ENCODE measurements at places on chromosomes 3 and 15.

DNA sequence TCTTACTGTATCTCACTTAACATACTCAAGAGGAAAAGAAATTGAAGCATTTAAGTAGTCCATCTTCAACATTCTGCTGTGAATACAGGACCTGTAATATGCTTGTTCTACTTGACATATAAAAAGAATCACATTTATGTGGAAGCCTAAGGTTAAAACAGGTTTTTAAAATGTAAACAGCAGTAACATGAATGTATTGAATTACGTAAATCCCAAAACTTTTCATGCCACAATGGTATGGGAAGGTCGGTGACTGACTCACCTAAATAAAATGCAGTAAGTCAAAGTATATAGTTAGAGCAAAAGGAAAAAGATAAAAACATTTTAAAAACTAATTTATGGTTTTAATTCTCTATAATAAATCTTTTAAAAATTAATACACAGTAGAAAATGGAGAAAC lies 115.7 kb upstream of the TJP1 start:
- DNase-seq: no peak

- DNase-seq: no peak
Measured at GRCh38 chr3:3618623-3619022, 180.6 kb upstream of the LRRN1 start.

- no peak for DNase-seq
Measured at GRCh38 chr3:151856118-151856517, 17.3 kb upstream of the SUCNR1 start.

DNA sequence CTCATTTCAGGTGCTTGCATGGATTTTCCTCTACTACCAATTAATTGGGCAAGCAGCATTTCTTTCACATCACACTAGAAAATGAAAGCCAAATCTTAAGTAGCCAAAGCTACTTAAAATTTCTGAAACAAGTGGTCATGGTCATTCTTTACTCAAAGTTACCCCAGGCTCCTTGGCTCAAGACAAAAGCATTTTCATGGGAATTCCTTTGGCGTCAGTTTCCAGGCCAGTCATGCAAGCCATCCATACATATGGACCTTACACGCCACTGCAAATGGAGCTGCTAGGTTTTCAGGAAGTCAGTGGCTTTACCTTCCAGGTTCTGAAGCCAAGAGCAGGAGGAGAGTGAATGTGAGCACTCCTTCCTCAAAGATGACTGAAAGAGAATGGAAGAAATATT lies 83.7 kb upstream of the IL12A start:
- DNase-seq: no peak

DNA sequence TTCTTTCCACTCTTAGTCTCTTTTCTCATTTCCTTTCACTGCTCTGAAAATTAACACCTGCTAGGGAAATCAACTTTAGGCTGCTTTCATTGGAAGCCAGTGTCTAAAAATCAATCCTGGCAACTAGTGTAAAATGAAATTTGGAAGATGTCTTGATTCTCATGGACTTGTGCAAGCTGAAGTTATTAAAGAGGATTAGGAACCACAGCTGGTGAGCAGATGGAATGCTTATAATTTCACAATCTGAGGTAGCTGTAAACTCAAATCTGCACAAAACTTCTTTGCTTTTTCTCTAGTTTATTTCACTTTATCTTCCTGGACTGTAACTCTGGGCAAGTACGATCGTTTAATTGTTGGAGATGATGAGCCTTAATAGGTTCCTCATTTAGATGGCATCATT lies 175.6 kb downstream of the GHSR start:
- no peak for DNase-seq

DNA sequence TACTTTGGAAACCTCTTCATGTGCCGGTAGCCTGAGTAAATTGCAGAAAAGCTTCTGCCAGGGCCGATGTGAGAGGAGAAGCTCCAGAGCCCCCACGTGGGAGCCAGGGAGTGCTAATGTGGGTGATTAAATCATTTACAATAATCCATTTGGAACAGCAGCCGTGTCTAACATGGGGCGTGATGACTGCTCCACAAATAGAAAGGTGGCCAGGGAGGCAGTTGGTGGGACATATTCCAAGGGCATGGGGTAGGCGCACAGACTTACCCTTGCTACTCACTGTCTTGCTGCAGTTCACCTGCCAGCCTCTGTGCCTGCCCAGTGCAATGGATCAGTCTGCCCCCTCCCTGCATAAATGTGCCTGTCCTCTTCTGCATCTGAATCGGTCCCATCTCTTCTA lies 39.3 kb upstream of the INSYN1 start:
- DNase-seq: no peak

DNA sequence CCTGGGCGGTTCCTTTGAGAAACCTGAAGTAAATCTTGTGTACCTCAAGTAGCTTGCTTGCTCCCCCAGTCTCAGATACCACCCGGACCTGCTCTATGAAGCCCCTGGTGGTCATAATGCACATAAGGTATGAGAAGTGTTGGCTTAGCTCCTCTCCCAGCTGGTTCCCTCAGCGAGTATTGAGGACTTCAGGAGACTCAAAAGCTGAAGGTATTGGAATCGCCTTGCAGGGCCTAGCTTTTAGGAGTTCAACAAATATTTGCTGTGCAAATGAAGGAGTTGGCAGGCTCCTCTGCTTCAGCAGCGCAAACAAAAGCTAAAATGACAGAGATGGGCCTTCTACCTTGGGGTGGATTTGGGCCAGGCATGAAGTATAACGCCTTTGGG lies 1.7 kb downstream of the CMTM8 start:
- DNase-seq: peak; percentile 59

DNA sequence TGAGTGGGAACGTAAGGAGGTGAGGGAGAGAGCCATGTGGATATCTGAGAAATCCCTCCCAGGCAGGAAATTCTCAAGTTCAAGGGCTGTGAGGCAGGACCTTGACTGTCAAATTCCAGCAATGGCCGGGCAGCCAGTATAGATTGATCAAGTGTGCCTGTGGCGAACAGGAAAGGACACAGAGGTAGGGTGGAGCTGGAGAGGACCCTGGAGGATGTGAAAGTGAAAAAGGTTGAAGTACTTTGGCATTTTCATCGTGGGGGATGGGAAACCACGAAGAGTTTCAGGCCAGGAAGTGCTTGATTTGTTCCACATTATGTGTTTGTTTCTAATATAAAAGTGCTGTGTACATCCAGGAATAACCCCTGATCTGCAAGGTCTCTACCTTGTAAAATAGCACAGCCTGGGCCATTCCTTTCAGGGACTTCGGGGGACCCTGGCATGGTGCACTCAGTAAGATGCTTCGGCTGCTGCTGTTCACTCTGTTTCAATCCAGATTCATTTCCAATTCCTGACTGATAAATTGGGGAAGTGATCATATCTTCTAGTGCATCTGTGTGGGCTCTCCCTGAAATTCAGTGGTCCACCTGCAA lies 156.6 kb downstream of the MCTP2 start:
- DNase-seq: no peak

DNA sequence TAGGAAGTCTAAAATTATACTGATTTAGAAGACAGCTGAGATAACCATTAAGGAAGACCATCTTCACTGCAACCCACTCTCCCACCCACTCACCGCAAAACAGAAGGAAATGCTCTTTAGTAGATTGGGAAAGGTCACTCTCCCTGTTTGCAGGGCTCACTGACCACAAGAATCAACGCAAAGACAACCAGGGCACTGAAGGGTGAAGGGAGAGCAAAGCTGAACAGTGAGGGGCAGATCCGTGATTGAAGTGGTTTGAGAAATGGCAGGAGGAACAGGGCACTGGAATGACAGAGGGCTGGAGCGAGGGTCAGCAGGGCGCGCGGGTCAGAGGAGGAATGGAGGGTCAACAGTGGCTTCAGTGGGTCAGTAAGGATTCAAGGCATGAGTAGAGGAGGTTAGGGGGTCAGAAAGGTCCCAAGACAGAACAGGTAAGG lies 520 bp downstream of the MESD start:
- DNase-seq: no peak

Measured in cerebellar cortex (tissue), 1 donor.